ENCODE measurements at places on chromosomes 2 and 18. TPM values are rescaled to one million over a fixed set of nuclear protein-coding genes. Genes with fewer than 3 reads are reported as not detected.

- H3K27me3 ChIP-seq, result no peaks in the 10 kb centered on the region
- no peaks in the 10 kb centered on the region for H3K36me3 ChIP-seq
- H3K4me1 ChIP-seq, result no peaks in the 10 kb centered on the region
These were observed 135.5 kb downstream of the TMEFF2 start for GRCh38 chr2:192059266-192059665.

DNA sequence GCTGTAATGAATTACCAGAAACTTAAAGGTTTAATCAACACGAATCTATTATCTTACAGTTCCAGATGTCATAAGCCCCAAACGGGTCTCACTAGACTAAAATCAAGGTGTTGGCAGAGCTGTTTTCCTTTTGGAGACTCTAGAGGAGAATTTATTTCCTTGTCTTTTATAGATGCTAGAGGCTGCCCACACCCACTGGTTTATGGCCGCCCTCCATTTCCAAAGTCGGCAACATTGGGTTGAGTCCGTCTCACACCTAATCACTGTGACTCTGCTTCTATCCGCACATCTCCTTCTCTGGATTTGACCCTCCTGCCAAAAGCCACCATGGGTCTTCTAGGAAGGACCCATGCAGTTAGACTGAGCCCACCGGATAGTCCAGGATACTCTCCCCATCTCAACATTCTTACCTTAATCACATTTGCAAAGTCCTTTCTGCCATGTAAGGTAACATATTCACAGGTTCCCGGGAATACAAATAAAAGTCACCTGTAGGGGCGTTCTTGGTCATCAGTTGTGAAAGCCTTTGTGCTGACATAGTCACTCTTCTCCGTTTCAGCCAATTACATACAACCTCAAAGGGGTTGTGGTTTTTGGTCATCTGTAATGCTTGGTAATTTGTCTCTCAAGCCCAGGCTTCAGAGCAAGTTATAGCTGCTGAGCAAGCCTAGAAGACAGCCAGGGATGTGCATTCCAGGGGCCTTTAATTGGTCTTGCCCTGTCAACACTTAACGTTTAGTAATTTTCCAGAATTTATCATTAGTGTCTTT is 179.4 kb downstream of the ANTXR1 start:
- no peak overlapping the region for H3K4me3 ChIP-seq
- no peaks in the 10 kb centered on the region for H3K27me3 ChIP-seq
- H3K27ac ChIP-seq, result no peak overlapping the region
- no peaks in the 10 kb centered on the region for H3K36me3 ChIP-seq

GRCh38 chr2:206700156-206700555 is 18.0 kb downstream of the DYTN start:
- no peak for DNase-seq
- H3K27ac ChIP-seq, result no peak overlapping the region
- peaks cover 2% of the 10 kb centered on the region for H3K27me3 ChIP-seq
- no peak overlapping the region for H3K4me3 ChIP-seq
- H3K4me1 ChIP-seq, result no peaks in the 10 kb centered on the region

DNA sequence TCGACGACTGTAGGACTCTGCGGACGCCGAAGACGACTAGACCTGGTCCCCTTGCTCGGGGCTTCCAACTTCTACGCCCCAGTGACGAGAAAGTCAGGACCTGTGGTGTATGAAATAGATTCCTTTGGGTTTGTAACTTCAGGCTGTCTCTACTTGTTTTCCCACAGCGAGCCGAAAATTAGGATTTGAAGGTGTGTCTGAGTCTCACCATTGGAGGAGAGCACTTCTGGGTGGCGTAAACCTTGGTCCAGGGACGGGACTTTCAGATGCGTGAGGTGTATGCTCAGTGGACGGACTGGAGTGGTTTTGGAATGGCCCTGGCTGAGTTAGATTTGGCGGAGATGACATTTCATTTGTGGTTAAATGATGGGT is 1.3 kb downstream of the BIRC6 start:
- peak overlapping the region; percentile 97 for H3K4me3 ChIP-seq
- peak; percentile 10 for DNase-seq
- H3K4me1 ChIP-seq, result peaks cover 14% of the 10 kb centered on the region
- peak overlapping the region; percentile 93 for H3K27ac ChIP-seq

GRCh38 chr18:23971666-23972230 is 42.8 kb upstream of the TTC39C start:
- no peaks in the 10 kb centered on the region for H3K27me3 ChIP-seq
- no peaks in the 10 kb centered on the region for H3K4me1 ChIP-seq
- no peak for DNase-seq
- no peak overlapping the region for H3K4me3 ChIP-seq

DNA sequence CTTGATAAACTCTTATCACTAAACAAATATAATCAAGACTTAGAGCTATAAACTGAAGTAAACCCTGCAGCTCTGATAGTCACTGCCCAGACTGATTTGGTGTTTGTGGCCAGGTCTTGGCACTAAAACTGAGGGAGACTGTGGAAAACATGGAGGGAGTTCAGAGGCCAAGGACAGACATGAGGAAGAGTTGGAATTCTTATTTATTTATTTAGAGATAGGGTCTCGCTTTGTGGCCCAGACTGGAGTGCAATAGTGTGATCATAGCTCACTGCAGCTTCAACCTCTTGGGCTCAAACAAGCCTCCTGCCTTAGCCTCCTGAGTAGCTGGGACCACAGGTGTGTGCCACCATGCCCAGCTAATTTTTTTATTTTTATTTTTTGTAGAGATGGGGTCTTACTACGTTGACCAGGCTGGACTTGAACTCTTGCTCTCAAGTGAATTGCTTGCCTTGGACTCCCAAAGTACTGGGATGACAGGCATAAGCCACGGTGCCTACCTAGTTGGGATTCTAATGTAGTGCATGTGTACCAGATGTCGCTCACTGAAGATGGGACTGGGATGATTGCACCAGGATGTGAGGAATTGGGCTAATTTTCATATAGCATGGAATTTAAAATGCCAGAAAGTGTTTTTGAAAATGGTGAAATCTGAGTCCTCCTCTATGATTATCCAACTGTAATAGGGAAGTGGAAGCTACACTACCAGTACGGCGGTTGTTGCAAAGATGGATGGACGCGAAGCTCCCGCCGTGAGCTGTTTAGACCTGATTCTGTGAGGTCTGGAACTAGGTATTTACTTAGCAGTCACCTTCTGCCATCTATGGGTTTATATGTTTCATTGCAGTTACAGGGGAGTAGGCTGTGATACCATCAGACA is 52.7 kb upstream of the CTLA4 start:
- H3K4me3 ChIP-seq, result no peak overlapping the region
- DNase-seq, result peak; percentile 40
- no peaks in the 10 kb centered on the region for H3K4me1 ChIP-seq
- no peaks in the 10 kb centered on the region for H3K27me3 ChIP-seq
- H3K27ac ChIP-seq, result no peak overlapping the region

DNA sequence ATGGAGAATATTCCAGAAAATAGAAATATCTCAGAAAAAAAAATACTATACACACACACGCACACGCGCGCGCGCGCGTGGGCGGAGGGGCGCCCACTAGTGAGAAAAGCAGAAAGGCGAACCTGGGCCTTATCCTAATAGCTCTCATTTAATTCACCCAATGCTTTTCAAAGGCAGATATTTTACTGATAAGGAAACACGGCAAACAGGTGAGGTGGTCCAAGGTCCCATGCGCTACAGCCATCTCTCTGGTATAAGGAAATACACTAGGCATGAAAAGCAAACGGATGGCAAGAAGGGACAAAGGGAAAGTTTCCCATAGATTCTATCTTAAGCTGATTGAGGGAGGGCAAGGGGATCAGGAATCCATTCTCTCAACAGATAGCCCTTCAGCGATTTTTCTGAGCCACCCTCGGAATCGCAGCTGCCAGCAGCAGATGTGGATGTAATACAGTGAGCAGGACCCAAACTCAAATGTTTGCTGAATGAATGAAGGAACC is 136.7 kb downstream of the TMEM247 start:
- DNase-seq, result no peak
- no peaks in the 10 kb centered on the region for H3K27me3 ChIP-seq
- peak overlapping the region; percentile 89 for H3K4me3 ChIP-seq
- H3K4me1 ChIP-seq, result peaks cover 2% of the 10 kb centered on the region
- peak overlapping the region; percentile 96 for H3K27ac ChIP-seq

- no peak overlapping the region for H3K27ac ChIP-seq
- H3K36me3 ChIP-seq, result no peaks in the 10 kb centered on the region
- H3K27me3 ChIP-seq, result no peaks in the 10 kb centered on the region
These were observed 248.6 kb downstream of the LOXHD1 start for GRCh38 chr18:46408334-46408987.

GRCh38 chr2:100235098-100235497 is 87.2 kb downstream of the LONRF2 start:
- no peaks in the 10 kb centered on the region for H3K27me3 ChIP-seq
- H3K4me1 ChIP-seq, result peaks cover 3% of the 10 kb centered on the region
- DNase-seq, result no peak
- no peak overlapping the region for H3K4me3 ChIP-seq

DNA sequence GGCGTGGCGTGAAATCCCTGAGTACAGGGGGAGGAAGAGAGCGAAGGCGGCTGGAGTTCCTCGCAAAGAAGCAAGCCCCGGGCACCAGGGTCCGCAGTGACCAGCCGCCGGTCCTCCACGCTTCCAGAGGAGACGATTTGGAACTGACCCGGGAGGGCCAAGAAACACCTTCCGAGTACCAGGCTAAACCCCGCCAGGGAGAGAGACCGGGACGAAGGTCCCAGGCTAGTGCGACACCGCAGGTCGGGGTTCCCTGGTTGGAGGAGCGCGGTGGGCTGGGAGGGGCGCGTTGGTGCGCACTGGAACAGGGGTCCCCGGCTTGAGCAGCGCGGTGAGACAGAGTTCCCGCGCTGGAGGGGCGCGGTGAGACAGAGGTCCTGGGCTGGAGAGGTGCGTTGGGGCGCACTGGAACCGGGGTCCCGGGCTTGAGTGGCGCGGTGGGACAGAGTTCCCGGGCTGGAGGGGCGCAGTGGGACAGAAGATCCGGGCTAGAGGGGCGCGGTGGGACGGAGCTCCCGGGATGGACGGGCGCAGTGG is 901 bp downstream of the WDFY1 start:
- peak overlapping the region; percentile 93 for H3K4me3 ChIP-seq
- H3K4me1 ChIP-seq, result peaks cover 8% of the 10 kb centered on the region
- peak; percentile 24 for DNase-seq
- H3K36me3 ChIP-seq, result no peaks in the 10 kb centered on the region
- H3K27ac ChIP-seq, result peak overlapping the region; percentile 93

GRCh38 chr2:181077128-181077709 is 96.8 kb downstream of the UBE2E3 start:
- H3K27ac ChIP-seq, result no peak overlapping the region
- H3K36me3 ChIP-seq, result no peaks in the 10 kb centered on the region
- H3K4me1 ChIP-seq, result no peaks in the 10 kb centered on the region

- no peak overlapping the region for H3K4me3 ChIP-seq
- H3K27ac ChIP-seq, result no peak overlapping the region
- no peaks in the 10 kb centered on the region for H3K36me3 ChIP-seq
- H3K4me1 ChIP-seq, result no peaks in the 10 kb centered on the region
- no peak for DNase-seq
These were observed 50.0 kb downstream of the SFXN5 start for GRCh38 chr2:73021371-73022010.

- H3K4me1 ChIP-seq, result no peaks in the 10 kb centered on the region
- peak overlapping the region; percentile 41 for H3K27ac ChIP-seq
- H3K4me3 ChIP-seq, result no peak overlapping the region
- H3K27me3 ChIP-seq, result no peaks in the 10 kb centered on the region
- DNase-seq, result no peak
- H3K36me3 ChIP-seq, result no peaks in the 10 kb centered on the region
These were observed 19.4 kb downstream of the ZNF516 start for GRCh38 chr18:76475450-76476194.

- no peaks in the 10 kb centered on the region for H3K27me3 ChIP-seq
- DNase-seq, result no peak
- no peaks in the 10 kb centered on the region for H3K4me1 ChIP-seq
- no peak overlapping the region for H3K27ac ChIP-seq
- no peaks in the 10 kb centered on the region for H3K36me3 ChIP-seq
These were observed 4.3 kb upstream of the GPR45 start for GRCh38 chr2:105237045-105237765.

- no peak overlapping the region for H3K4me3 ChIP-seq
- no peaks in the 10 kb centered on the region for H3K4me1 ChIP-seq
- H3K27ac ChIP-seq, result no peak overlapping the region
These were observed 138.7 kb downstream of the RAB3GAP1 start for GRCh38 chr2:135190799-135191198.

- no peak overlapping the region for H3K27ac ChIP-seq
- DNase-seq, result no peak
- no peaks in the 10 kb centered on the region for H3K27me3 ChIP-seq
- H3K36me3 ChIP-seq, result no peaks in the 10 kb centered on the region
These were observed 171.9 kb downstream of the LTBP1 start for GRCh38 chr2:33118651-33119050.

- no peak overlapping the region for H3K4me3 ChIP-seq
- no peaks in the 10 kb centered on the region for H3K36me3 ChIP-seq
- H3K4me1 ChIP-seq, result no peaks in the 10 kb centered on the region
- H3K27ac ChIP-seq, result no peak overlapping the region
- DNase-seq, result peak; percentile 6
These were observed 483.3 kb downstream of the BCL11A start for GRCh38 chr2:60070196-60070595.

DNA sequence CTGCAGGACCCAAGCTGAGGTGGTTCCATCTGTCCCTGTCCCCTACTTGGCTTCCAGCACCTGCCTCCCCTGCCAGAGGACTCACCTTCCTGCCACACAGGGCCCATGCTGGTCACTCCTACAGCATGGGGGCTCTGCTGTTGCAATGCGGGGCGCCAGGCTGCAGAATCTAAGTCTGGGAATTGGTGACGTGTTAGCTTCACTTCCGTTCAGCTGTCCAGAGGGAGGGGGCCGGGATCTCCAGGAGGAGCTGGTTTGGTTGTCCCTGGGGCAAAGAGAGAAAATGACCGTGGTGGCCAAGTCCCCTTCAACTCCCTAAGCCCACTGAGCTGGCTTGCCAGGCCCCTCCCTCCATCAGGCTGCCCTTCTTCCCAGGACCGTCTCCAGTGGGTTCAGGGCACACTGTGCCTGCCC is 69.5 kb downstream of the IL1R2 start:
- DNase-seq, result no peak
- H3K27ac ChIP-seq, result no peak overlapping the region
- H3K4me3 ChIP-seq, result no peak overlapping the region
- H3K4me1 ChIP-seq, result peaks cover 11% of the 10 kb centered on the region

- no peaks in the 10 kb centered on the region for H3K4me1 ChIP-seq
- DNase-seq, result no peak
- H3K27me3 ChIP-seq, result no peaks in the 10 kb centered on the region
These were observed 23.7 kb downstream of the INPP1 start for GRCh38 chr2:190367091-190367490.

DNA sequence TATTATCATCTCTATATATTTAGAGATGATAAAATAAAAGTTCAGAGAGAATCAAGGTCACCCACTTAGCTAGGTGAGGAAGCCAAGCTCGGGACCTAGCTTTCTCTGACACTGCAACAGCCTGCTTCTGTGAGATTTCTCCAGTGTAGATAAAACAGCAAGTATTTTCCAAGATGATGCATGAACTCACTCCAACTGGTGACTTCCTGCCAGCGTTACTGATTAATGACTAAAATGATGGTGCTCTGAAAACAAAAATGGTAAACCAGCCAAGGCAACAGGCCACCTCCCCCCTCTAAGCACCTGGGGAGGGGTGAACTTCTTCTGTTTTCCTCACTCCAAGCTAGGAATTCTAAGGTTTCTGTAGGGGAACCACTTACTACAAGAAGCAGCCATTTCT is 510.2 kb upstream of the ID2 start:
- no peak overlapping the region for H3K27ac ChIP-seq
- no peaks in the 10 kb centered on the region for H3K36me3 ChIP-seq
- H3K4me3 ChIP-seq, result no peak overlapping the region
- H3K27me3 ChIP-seq, result no peaks in the 10 kb centered on the region
- no peaks in the 10 kb centered on the region for H3K4me1 ChIP-seq
- no peak for DNase-seq

The BBS5 gene
- 14.7 TPM for total RNA-seq

The SLC5A7 gene
- 0.17 TPM for total RNA-seq

The ALMS1 gene
- 69.3 TPM for total RNA-seq

The LRATD1 gene
- total RNA-seq, result 129 TPM

The ABCB11 gene
- not detected for total RNA-seq

The ZAP70 gene
- 1.8 TPM for total RNA-seq

All from prostate gland (tissue), 2 donors.